ENCODE measurements at places on chromosomes 2 and 18. TPM values are rescaled to one million over a fixed set of nuclear protein-coding genes. Genes with fewer than 3 reads are reported as not detected.
A peak's percentile ranks its signal among the peaks of the same experiment; 100 is the strongest.

DNA sequence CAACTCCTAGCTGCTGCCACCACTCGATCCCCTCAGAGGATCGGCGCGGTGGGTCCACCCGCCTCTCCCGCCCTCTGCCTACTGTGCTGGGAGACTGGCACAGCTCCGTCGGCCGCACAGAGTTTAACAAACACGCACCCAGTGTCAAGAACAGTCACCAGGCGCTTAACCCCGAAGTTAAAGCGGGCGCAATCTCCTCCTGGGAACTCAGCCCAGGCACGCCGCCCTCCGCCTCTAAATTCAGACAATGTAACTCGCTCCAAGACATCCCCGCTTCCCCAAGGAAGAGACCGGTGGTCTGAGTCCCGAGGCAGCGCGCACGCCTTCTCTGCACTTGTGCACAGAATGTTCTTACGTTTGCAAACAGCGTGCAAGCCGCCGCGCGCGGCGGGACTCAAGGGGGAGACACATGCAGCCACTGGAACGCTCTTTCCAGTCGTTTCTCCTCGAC lies 533 bp downstream of the CXCR4 start:
- no peak for DNase-seq

DNA sequence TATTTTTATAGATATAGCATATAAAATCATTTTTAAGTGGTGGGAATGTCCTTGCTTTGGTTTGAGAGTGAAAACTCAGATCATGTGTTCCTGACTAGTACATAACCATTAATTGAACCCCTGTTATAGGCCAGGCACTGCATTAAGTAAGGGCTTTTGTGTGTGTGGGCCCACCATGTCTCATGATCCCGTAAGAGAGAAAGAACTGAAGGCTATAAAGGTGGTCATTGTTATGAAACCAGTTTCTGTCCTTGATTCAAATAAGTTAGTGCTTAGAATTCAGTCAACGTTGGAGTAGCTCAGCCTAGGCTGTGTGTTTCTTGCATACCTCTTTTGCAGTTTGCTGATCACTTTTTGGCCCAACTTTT lies 91.5 kb downstream of the LIMS1 start:
- no peak for DNase-seq

DNA sequence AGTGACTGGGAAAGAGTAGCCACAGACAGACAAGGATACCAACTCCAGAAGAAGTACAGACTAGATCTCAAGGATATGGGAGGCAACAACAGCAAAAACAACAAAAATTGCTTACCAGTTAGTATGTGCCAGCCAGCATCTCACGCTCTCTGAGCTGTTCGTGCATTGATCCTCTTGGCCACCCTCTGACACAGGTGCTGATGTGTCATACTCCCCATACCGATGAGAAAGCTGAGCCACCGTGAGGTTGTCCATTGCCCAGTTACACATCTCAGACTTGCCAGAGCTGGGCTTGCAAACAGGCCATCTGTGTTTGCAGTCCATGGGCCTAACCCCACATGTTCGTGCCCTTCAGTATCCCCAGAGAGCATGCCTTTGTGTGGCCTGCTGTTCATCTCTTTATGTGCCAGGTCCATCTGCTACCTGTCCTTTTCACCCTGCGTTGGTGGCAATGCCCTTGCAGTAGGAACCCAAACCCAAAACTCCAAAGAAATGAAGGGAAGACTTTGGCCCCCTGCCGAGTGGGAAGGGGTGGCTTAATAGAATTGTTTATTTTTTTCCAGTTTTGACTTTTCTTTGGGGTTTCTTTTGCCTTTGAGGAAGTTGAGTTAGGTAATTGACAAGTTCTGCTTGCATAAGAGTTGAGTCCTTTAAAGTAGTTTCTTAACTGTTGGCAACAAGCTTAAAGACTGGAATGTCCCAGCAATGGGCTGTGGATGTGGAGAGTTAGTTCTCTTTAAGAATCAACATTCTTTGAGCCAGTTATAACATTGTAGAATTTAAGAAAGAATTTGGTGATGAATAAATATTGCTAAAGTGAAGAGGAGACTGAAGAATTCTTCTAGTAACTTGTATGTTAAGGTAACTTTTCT lies 46.7 kb downstream of the LYPD6B start:
- DNase-seq = no peak

DNA sequence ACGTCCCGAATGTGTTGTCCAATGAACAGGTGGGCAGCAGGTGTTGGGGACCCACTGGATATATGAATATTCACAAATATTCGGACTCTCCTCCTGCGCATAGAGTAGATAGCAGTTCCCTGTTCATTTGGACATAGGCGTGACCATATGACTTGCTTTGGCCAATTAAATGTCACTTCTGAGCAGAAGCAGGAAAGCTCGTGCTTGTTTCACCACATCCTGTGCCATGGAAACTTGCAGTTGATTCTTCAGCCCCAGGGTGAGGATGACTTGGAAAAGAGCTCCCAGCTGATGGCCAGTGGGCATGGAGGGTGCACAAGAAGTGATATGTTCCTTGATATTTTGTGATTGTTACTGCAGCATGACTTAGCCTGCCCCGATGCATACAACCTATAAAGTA lies 52.6 kb downstream of the PTPRM start:
- no peak for DNase-seq

- DNase-seq = peak; percentile 30
Observed at GRCh38 chr2:55232863-55233657, 572 bp downstream of the RPS27A start.

DNA sequence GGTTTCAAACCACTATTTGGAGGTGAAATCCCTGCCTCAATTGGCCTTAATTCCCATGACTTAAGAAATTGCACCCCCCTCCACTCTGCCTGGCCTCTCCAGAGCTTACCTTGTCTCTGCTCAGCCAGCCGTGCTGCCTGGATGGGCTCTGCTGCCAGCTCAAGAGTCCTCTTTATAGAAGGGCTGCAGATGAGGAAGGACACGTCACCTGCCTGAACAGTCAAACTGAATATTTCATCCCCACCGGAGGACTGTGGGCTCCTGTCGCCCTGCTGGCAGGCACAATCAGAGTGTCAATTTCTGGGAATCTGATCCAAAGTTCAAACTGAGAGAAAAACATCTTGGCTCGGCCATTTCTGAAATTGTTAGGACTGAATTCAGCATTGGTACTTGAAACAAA lies at the start of gene OTOS:
Gene OTOS, minus strand, starts transcription at position 148 of the 400 bp plus-strand sequence. CDS start 332 bp downstream, outside the sequence.
- no peak for DNase-seq

- peak; percentile 7 for DNase-seq
Observed at GRCh38 chr18:57352271-57352701, at the start of gene ST8SIA3. TSS of gene ST8SIA3 (plus strand) at chr18:57352557. CDS start at chr18:57352847, 290 bp downstream.

GRCh38 chr2:60581433-60582282 lies 28.2 kb upstream of the BCL11A start:
- DNase-seq = peak; percentile 57

DNA sequence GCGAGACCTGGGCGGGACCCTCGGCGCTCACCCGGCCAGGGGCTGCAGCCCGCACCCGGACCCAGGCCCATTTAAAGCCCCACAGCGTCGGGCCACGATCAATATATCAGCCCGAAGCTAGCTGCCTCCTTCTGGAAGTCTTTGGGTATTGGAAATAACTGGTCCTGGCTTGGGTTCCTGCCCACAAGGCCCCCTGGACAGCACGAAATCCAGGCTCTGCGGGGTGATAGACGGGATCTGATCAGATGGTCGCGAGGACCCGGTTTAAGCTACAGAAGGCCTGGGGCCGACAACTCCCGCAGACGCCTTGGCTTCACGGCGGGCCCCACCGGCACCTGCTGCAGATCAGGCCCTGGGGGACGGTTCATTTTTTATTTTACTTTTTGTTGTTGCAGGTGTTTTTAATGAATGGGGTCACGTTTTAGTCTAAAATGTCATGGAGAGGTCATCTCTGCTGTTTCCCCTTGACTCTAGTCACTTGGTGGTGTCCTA lies 362 bp upstream of the PSTPIP2 start:
- no peak for DNase-seq

GRCh38 chr2:228798458-228799207 lies 472.5 kb downstream of the PID1 start:
- no peak for DNase-seq

GRCh38 chr18:70376137-70376913 lies 87.5 kb downstream of the SOCS6 start:
- no peak for DNase-seq

INO80C gene
- 35.9 TPM for polyA plus RNA-seq

RHOB gene
- 63.1 TPM for polyA plus RNA-seq

CGREF1 gene
- 5.2 TPM for polyA plus RNA-seq

LRRC30 gene
- not detected for polyA plus RNA-seq

SFT2D3 gene
- polyA plus RNA-seq = 4.7 TPM

SOX11 gene
- 1.6 TPM for polyA plus RNA-seq

NEB gene
- 16.1 TPM for polyA plus RNA-seq

Measured in small intestine (tissue), 16 donors.